Iris pigment epithelial cell (primary cell): ENCODE measurements at places on chromosomes 7 and 10.

DNA sequence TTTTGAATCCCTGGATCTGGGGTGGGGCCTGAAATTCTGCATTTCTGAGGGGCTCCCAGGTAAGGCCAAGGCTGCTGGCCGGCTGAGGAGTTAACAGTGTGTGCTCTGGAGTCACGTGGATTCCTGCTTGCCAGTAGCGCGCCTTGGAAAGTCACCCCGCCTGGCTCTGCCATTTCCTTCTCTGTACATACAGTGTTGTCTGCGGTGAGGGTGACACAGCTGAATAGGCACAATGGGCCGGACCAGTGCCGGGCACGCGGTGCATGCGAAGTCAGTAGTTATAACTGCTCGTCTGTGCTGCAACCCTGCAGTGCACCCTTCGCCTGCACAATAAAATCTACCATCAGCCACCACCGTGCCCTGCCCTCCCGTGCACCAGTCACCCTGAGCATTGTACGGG lies 68.0 kb upstream of the EEPD1 start:
- no peak for DNase-seq

DNA sequence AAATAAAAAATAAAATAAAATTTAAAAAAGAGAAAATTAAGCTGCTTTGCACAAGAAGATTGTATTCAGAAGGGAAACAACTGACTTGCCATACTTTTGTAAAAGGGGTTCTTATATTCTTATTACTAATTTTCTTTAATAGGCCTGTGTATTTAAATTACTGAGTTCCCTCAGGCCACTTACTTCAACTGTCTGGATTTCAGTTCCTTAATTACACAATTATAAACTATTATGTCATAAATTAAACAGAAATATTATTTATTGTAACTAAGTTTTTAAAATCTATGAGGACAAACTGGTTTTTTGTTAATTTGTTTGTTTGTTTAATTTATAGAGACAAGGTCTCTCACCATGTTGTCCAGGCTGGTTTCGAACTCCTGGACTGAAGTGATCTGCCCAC lies 22.4 kb upstream of the MICU1 start:
- no peak for DNase-seq

DNA sequence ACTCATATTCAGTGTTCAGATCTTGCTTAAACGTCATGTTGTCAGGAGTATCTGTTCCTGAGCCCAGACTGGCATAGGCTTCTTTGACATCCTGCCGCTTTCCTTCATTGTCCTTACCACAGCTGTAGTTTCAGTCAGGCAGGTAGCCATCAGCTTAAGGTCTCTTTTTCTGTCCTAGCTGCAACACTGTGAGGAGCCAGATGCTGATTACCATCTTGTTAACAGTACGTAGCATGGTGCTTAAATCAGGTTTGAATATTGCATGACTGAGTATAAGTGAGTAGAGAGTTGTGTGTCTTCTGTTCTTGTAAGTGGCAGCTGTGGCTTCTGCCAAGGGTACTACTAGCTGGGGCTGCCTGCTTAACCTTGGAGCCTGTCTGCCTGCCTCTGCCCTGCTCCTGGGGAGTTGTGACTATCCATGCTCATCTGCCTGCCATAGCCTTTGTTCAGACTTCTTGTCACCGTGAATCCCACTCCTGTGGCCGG lies 92.6 kb downstream of the MAPK8 start:
- peak; percentile 29 for DNase-seq

DNA sequence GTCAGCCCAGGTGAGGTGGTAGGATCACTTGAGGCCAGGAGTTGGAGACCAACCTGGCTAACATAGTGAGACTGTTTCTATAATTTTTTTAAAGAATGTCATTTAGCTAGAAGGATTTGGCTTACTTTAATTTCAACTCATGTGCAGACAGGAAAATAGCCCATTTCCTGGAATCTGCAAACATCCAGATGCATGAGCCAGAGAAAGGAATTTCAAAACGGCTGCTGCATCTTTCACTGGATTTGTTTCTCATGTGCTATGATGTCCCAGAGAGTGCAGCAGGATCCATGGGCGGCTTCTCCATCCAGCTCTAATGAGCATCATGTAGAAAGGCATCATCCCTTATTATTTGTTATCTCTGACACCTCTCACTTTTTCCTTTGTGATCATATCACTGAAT lies 149.3 kb downstream of the GALNT17 start:
- DNase-seq, result no peak

- DNase-seq, result no peak
These were observed 20.3 kb downstream of the DRGX start for GRCh38 chr10:49375611-49376010.

DNA sequence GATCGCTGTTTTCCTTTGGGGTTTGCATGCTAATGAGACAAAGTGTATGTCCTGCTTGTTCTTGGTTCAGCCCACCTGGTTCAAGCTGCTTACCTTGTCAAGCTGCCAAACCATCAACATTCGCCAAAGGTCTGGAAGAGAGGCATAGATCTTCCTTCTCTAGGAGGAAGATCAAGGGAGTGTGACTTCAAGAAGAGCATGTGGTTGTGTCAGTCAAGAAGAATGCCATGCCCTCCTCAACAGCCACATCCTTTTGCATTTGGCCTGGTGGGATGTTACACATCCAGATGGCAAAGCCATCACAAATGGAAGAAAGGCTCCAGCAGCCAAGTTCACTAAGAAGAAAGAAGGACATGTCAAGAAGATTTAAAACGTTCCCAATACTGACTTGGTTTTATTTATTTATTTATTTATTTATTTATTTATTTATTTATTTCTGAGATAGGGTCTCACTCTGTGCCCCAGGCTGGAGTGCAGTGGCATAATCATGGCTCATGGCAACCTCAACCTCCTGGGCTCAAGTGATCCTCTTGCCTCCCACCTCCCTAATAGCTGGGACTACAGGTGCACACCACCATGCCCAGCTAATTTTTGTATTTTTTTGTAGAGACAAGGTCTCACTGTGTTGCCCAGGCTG lies 5.1 kb upstream of the PIP4K2A start:
- no peak for DNase-seq

DNA sequence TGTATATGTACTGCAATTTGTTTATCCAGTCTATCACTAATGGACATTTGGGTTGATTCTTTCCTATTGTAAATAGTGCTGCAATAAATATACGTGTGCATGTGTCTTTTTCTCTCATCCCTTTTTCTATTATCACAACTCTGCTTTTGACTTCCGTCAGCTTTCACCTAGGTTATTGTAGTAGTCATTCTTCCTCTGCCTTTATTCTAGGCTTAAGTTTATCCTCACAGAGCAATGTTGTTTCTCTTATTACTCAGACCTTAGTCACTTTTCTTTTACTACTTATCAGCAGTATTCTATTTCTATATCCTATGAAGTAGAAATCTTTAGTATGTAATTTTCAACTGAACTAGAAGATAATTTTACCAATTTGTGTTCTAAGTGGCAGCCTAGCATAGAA lies 175.3 kb upstream of the SEMA3E start:
- DNase-seq, result peak; percentile 11

GRCh38 chr10:22620140-22620857 lies 94.1 kb downstream of the PIP4K2A start:
- DNase-seq, result peak; percentile 98

DNA sequence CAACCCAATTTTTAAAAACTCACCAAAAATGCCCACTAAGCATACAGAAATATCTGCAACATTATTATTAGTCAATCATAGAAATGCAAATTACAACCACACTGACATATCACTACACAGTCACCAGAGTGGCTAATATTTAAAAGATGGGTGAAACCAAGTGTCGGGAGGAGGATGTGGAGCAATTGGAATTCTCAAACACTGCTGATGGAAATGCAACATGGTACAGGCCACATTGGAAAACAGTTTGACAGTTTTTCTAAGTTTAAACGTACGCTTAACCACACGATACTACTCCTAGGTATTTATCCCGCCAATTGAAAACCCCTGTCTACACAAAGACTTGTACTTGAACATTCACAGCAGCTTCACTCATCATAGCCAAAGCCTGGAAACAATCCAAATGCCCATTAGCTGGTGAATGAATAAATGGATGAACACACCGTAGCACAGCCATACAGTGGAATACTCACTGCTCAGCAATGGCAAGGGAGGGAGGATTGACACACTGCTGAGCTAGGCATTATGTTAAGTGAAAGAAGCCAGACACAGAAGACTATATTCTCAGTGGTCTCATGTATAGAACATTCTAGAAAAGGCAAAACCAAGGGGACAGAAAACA lies 16.3 kb downstream of the GCK start:
- DNase-seq, result no peak

- no peak for DNase-seq
These were observed 32.6 kb downstream of the PRLHR start for GRCh38 chr10:118562851-118563250.

GRCh38 chr7:41582116-41582515 lies 120.8 kb downstream of the INHBA start:
- peak; percentile 13 for DNase-seq

GRCh38 chr10:72061491-72061890 lies 26.9 kb downstream of the SPOCK2 start:
- no peak for DNase-seq

DNA sequence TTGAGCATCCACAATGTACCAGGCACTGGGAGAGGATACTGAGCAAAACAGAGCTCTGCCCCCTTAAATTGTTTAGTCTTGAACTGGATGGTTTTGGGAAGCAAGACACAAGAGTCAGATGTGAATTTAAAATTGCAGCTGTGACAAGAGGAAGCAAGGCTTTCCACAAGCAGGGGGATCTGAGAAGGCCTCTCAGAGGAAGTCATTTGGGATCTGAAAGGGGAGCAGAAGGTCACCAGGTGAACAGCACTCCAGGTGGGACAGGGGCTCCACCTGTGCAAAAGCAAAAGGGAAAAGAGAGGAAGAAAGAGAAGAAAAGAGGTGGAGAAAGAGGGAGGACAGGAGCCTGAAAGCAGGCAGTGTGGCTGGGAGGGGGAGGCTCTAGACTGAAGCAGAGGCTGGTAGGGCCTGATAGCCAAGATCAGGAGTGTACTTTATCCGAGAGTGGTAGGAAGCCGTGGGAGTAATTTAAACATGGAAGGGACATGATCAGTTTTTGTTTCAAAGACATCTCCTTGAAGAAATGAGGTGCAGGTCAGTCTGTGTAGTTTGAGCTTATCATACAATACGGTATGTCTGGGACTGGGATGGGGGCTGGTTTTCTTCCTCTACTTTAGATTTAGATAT lies 76.1 kb upstream of the DUSP5 start:
- no peak for DNase-seq

DNA sequence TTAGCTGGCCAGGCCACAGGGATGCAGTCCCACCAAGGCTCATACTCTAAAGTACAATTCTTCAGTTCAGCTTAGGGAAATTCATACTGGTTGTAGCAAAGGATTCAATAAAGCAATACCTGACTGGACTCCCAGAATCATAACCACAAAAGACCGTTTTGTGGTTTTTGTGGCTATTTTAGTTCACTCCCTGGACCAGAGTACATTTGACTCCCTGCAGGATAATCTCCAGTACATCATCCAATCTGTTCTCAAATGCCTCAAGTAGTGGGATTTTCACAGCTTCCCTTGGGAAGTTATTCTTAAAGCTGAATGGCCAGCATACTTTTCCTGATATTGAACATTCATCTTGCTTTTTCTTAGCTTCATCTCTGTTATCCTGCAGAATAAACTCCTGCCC lies 29.3 kb upstream of the YAE1 start:
- DNase-seq, result no peak

GRCh38 chr10:124049484-124049883 lies 43.9 kb downstream of the CHST15 start:
- peak; percentile 15 for DNase-seq
